ENCODE measurements at places on chromosomes 7 and 10.

DNA sequence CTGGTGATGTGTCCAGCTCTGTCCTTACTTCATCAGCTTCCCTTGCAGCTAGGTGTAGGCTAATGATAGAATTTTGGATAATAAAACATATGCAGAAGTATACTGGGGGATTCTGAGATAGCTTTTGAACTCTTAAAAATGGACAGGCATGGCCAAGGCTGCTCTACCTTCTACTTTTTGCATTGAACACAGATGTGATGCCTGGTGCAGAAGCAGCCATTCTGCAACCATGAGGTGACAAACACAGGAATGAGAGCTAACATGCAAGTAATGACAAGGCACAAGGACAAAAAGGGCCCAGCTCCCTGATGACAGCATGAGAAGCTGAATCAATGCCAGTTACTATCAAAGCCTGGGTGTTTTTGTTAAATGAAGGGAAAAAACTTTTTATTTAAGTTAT is 686.5 kb upstream of the AUTS2 start:
- no peak for DNase-seq

DNA sequence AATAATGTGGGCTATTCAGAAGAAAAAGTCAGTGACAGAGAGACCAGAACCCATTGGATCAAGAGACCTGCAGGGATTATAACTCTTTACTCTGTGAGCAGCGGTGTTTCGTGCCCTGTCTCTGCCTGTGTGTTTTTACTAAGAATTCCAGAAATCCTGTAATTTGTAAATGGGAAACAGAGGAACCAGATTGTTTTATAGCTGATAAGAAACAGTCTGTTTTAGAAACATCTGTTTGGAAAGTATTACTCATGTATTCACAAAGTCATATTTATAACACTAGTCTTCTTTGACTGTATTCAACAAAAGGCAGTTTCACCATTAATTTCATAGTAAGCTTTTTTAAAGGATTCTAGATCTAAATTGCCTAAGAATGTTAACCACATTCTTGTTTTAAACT is 30.0 kb upstream of the VDAC2 start:
- no peak for DNase-seq

DNA sequence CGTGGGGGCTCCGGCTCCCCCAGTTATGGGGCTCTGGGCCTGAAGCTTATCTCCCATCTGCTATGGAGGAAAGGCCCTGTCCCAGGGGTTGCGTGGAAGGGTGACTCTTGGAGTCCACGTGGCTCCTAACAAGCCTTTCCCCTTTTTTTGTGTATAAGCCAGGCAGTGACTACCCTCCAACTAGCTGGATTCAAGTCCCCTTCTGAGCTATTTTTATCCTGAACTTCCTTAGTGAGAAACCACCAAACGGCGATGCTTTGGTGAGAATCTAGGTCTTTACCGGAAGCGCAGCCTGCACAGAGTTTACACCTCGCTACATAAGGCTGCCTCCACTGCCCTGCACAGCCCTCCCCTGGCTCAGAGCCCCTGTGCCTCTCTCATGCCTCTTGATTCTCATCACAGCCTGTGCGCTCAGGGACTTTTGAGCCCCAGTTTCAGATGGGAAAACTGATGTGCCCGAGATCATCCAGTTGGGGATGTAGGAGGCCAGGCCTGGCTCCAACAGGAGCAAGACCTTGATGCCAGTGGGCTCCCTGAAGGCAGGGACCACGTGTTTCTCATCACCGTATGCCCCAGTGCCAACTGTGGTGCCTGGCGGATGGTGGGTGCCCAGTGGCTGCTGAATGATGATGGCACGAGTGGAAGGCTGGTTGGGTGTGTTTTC is 102.3 kb upstream of the PPIF start:
- no peak for DNase-seq

DNA sequence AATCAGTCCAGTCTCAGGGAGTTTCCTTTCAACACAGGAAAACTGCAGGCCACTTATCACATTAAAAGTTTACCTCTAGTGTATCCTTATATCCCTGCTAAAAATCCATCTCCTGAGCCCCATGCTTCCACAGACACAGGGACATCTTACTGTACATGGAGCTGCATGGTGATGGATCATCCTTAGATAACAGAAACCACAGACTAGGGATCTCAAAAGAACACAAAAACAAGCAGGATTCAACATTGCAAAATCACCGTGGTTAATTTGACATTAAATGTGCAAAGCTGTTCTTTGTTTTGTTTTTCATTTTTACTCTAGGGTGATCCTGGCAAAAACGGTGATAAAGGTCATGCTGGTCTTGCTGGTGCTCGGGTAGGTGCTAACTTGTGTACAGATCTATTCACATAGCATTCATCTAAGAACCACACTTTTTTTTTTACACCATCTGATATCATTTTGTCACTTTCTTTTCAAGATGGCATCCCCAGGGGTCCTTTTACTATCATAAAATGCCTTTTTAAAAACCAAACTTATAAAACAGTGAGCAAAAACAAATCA is 18.1 kb downstream of the COL1A2 start:
- no peak for DNase-seq

DNA sequence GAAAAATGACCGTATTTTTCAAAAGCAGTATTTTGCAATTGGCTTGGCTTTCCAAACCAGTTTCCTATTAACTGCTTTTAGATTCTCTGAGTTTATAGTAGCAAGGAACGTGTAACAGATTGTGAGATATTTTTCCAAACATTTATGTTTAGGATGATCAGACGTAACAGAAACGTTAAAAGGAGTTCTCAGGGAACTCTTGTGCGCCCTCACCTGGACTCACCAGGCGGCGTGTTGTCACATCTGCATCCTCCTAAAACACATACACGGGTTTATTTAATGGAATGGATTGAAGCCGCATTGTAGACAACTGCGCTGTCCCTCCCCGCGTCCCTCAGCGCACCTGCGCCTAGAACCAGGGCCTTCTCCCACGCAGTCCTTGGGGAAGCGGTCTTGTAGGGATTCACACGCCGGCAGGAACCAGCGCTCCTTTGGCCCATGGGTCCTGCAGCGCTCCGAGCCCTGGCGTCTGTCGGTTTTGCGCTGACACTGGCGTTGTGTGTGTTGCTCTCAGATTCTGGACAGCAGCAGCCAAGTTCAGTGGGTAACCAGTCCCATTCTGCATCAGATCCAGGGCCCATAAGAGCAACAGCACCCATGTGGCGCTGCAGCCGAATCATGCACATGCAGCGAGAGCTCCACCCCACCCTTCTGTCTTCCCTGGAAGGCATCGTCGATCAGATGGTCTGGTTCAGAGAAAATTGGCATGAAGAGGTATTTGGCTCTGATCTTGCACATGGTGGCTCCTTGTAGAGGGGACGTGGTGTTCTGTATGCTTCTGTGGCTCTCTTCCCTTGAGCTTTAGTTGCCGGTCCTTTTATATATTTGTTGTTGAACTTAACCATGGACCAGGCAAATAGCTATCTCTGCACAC is 114.9 kb downstream of the TRRAP start:
- no peak for DNase-seq

GRCh38 chr7:1995426-1995825 is 237.3 kb downstream of the MAD1L1 start:
- DNase-seq, result no peak

- no peak for DNase-seq
Observed at GRCh38 chr7:93973134-93973533, 31.0 kb downstream of the BET1 start.

Data from anterior cingulate cortex (tissue), 58 donors.